ENCODE measurements at places on chromosomes 4 and X.

DNA sequence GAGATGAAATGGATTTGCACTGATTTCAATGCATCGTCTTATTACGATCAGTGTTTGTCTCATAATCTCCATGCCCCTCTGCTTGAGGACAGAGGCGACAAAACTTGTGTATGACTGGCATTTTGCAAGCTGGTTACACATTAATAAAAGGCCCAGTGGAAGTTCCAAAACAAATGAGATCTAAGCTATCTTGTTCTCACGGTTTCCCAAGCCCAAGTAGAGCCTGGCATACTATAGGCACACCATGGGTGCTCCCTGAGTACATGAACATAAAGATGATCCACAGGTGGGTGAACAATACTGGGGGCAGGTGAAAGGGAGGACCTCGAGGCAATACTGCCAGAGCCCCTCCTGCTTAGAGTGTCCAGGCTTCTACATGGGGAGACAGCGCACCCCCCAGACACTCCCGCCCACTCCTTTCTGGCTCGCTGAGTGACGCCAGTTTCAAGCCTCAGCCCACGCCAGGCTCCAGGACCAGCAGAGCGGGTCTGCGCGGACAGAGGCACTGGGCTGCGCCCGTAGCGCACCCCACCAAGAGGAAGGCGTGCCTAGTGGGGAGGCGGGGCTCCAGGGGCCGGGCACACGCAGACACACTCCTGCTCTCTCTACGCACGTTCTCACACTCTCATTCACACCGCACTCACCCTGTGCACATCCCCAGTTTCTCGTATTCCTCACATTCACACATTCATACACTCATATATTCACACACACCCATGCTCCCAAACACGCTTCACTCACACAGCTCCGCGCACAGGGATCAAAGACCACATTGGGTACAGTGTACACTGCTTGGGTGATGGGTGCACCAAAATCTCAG is 8.9 kb upstream of the GSX2 start:
- no peak for DNase-seq

GRCh38 chrX:118510111-118510510 is 14.5 kb downstream of the DOCK11 start:
- DNase-seq, result no peak

GRCh38 chr4:12324965-12325364 is 896.3 kb upstream of the HS3ST1 start:
- DNase-seq, result no peak

- no peak for DNase-seq
Observed at GRCh38 chr4:119921830-119922229, 144.8 kb downstream of the MAD2L1 start.

DNA sequence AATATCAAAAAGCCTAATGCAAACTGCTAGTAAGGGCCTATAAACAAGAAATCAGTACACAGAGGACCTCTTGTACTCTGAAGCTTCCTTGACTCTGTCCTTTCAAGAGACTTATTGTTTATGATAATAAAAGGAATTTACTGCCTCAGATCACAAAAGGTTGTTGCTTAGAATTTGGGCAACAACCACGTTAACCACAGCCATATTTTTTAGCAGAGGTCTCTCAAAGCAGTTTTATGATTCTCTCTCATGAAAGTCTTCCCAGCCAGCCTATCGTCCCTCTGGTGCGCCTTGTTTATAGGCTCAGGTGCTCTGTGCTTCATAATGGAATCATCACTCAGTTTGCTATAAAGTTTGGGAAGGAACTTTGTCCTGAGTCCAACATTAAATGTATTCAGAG is 270.6 kb downstream of the RCHY1 start:
- DNase-seq, result no peak

- DNase-seq, result no peak
Observed at GRCh38 chr4:85808104-85808503, 333.2 kb downstream of the ARHGAP24 start.
